ENCODE measurements at places on chromosomes 2 and 18.

- DNase-seq, result no peak
Observed at GRCh38 chr2:3793249-3793648, 89.9 kb downstream of the DCDC2C start.

- DNase-seq, result no peak
Observed at GRCh38 chr2:109342256-109342850, 213.3 kb downstream of the SH3RF3 start.

GRCh38 chr2:212249451-212249850 lies 289.2 kb downstream of the ERBB4 start:
- DNase-seq, result no peak

DNA sequence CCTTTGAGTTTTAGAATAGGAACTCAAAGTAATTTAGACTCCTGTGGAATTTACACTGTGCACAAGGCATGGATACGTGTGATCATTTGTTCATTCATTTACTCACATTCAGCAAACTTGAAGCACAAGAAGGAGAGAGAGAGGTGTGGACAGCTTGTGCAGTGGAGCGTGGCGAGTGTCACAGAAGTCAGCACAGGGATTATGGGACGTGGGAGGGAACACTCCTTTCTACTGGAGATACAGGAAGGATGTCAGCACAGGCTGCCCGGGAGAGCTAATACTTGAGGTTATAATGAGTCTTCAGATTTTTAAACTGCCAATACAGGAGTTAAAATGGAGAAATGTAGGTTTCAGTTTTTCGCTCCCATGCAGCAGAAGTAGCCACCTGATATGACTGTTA lies 7.0 kb downstream of the FAM228A start:
- DNase-seq, result no peak

DNA sequence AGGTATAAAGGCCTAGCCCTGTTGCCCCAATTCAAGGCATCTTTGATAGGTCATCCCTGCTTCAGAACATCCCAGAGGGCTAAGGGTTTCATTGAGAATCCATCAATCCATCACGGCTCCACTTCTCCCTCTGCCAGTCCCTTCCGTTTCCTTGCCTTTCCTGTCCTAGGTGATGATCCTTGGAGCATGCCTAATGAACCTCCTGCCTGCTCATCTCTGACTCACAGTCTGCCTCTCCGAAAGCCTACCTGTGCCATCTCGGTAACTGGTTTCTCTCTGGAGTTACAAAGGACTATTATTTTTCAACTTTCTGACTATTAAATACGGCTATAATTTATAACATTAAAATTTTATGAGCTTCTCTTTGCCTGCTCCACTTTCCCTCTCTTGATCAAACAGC lies 36.7 kb upstream of the OSBPL6 start:
- DNase-seq, result no peak

- DNase-seq, result no peak
Observed at GRCh38 chr2:17104454-17104853, 413.8 kb downstream of the RAD51AP2 start.

GRCh38 chr2:240041363-240041762 lies 11.1 kb upstream of the OR6B2 start:
- DNase-seq, result no peak

DNA sequence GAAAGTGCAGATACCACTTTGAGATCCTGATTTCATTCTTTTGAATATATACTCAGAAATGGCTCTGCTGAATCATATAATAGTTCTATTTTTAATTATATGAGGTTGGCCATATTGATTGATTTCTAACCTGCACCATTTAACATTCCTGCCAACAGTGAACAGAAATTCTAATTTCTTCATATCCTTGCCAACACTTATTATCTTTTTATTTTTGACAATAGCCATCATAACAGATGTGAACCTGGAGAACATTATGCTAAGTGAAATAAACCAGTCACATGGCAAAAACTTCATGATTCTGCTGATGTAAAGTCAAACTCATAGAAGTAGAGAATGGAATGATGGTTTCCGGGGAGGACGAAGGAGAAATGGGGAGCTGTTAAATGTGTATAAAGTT lies 344.5 kb upstream of the CYRIA start:
- DNase-seq, result no peak

DNA sequence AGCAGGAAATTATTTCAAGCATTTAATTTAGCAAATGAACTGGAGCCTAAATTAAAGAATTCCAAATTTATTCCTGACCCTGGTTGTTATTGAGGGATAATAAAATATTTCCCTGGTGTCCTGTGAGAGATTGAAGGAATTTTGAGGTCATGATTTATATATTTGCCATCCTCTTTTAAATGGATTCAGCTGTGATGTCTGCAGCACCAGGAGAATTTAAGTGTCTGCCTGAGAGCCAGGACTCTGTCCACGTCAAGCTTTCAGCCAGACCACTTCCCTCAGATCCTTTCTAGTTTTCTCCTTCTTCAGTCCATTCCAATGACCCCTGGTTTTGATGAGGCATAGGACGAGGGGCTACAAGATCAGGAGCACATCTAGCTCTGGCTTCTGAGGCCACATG lies 59.9 kb downstream of the INO80C start:
- DNase-seq, result no peak

GRCh38 chr2:63163161-63163820 lies 112.7 kb downstream of the OTX1 start:
- no peak for DNase-seq

DNA sequence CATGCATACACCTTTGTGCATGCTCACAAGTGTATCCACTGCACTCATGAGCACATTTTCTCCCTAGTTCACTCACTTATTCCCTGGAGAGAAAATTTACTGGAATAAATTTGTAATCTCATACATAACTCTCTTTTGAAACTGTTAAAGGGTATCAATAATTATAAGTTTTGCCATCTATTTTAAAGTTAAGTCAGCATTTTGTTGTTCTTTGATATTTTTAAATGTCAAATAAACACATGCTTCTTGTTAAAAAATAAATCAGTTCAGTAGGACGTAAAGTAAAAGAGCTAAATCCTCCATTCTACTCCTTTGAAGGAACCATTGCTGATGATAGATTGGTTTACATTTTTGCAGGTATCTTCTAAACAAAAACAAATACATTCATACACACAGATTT lies 522.1 kb downstream of the NR4A2 start:
- DNase-seq, result no peak
